Activated CD8-positive, alpha-beta T cell treated with anti-CD3 and anti-CD28 coated beads, Interleukin-2, amount 10 ng/mL, durations not matched to agents 7 days and 5 days (primary cell): ENCODE measurements at places on chromosomes 2 and 18. TPM values are rescaled to one million over a fixed set of nuclear protein-coding genes. Genes with fewer than 3 reads are reported as not detected.
A peak's percentile ranks its signal among the peaks of the same experiment; 100 is the strongest.

GRCh38 chr2:180647621-180648020 lies 332.8 kb upstream of the UBE2E3 start:
- H3K36me3 ChIP-seq, result no peaks in the 10 kb centered on the region
- DNase-seq, result no peak
- no peaks in the 10 kb centered on the region for H3K4me1 ChIP-seq

DNA sequence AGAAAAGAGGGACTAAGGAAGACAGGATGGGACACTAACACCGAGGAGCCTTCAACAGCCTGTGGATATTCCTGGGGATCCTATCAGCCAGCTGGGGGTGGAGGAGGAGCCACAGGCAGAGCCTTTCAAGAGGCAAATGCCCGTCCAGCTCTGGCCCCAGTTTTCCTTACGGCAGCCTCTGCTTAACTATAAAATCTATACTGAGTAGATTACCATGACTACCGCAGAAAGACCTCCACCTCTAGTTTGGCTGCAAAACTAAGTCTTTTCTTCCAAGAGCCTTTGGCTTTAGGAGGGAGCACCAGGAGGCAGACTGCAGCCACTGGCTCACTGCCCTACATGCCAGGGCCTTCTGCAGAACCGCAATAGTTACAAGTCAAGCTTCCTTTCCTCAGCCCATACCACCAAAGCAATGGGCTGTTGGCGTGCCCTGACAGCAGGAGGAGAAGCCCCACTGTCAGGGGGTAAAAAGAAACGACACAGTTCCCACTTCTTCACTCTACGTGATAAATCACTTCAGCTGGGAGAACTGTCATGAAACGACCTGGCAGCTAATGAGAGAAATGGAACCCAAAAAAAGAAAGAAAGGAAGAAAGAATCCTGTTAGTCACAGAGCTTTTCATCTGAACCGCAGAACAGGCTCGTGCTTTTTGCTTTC lies 25.1 kb upstream of the CREB1 start:
- H3K36me3 ChIP-seq, result no peaks in the 10 kb centered on the region
- DNase-seq, result no peak
- no peaks in the 10 kb centered on the region for H3K27me3 ChIP-seq
- H3K27ac ChIP-seq, result no peak overlapping the region

- H3K4me1 ChIP-seq, result peaks cover 21% of the 10 kb centered on the region
- peaks cover 56% of the 10 kb centered on the region for H3K36me3 ChIP-seq
- DNase-seq, result no peak
Observed at GRCh38 chr2:101843048-101843447, 145.5 kb downstream of the MAP4K4 start.

DNA sequence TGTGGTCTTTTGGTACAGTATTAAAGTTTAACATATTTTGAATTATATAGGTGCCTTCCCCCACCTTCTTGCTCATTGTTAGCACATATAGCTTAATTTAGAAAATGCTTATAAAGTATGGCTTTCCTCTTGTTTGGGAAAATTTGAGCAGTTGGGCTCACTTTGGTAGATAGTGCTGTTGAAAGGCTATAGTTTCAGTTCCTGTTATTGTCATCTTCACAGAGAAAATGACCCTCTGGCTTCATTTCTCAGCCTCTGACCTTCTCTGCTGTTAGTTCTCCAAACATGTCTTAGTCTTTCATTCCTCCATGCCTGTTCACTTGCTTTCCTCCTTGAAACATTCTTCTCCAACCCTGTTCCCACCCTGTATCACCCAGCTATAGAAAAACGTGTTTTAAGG lies 200.6 kb downstream of the WDR7 start:
- DNase-seq, result no peak
- no peak overlapping the region for H3K4me3 ChIP-seq
- H3K36me3 ChIP-seq, result peaks cover 11% of the 10 kb centered on the region
- H3K27me3 ChIP-seq, result no peaks in the 10 kb centered on the region
- H3K27ac ChIP-seq, result no peak overlapping the region
- no peaks in the 10 kb centered on the region for H3K4me1 ChIP-seq

DNA sequence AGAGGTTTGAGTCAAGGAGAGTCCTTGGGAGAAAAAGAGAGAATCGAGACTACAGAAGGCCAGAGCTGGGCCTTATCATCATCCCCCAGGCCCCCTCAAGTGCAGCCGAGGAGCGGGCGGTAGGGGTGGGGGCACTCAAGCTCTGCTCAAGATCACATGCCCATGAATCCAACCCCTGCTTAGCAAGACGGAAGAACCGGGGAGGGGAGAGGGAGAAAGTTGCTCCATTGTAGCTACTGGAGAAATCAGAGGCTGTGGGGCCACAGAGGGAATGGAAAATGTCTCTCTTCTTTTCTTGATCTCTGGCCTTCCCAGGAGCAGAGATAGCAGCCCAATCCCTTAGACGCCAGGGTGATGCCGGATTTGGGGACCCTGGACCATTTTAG lies 14.6 kb downstream of the SLC4A3 start:
- H3K27me3 ChIP-seq, result peaks cover 6% of the 10 kb centered on the region
- H3K4me3 ChIP-seq, result no peak overlapping the region
- peaks cover 16% of the 10 kb centered on the region for H3K4me1 ChIP-seq
- no peak for DNase-seq
- H3K27ac ChIP-seq, result no peak overlapping the region

DNA sequence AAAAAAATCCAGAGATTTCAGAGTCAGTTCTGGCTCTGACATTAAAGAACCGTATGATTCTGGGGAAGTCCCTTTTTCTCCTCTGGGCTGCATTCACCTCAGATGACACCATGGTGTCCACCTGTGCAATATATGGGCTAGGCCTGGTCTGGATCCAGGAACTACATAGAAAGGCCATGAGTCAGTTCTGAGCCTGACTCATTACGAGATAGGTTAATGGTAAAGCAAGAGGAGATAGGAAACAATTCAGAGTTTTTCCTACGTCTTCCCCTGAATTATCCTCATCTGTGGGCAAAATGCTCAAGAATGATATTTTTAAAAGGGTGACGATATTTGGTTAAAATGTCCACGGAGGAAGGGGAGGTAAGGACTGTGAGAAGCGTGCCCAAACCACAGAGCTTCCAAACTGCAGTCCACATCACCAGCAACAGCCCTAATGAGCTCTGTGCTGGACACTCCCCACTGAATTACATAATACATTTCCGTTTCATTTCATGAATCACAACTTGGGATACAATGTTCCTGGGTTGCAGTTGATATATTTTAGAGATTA lies 180.1 kb upstream of the OSR1 start:
- no peak for DNase-seq
- H3K27me3 ChIP-seq, result peaks cover 2% of the 10 kb centered on the region
- no peaks in the 10 kb centered on the region for H3K36me3 ChIP-seq
- H3K4me1 ChIP-seq, result no peaks in the 10 kb centered on the region
- H3K27ac ChIP-seq, result no peak overlapping the region

GRCh38 chr18:27564066-27564465 lies 379.0 kb upstream of the CHST9 start:
- no peak for DNase-seq
- H3K27ac ChIP-seq, result no peak overlapping the region
- H3K4me1 ChIP-seq, result no peaks in the 10 kb centered on the region
- H3K36me3 ChIP-seq, result no peaks in the 10 kb centered on the region
- H3K4me3 ChIP-seq, result no peak overlapping the region

DNA sequence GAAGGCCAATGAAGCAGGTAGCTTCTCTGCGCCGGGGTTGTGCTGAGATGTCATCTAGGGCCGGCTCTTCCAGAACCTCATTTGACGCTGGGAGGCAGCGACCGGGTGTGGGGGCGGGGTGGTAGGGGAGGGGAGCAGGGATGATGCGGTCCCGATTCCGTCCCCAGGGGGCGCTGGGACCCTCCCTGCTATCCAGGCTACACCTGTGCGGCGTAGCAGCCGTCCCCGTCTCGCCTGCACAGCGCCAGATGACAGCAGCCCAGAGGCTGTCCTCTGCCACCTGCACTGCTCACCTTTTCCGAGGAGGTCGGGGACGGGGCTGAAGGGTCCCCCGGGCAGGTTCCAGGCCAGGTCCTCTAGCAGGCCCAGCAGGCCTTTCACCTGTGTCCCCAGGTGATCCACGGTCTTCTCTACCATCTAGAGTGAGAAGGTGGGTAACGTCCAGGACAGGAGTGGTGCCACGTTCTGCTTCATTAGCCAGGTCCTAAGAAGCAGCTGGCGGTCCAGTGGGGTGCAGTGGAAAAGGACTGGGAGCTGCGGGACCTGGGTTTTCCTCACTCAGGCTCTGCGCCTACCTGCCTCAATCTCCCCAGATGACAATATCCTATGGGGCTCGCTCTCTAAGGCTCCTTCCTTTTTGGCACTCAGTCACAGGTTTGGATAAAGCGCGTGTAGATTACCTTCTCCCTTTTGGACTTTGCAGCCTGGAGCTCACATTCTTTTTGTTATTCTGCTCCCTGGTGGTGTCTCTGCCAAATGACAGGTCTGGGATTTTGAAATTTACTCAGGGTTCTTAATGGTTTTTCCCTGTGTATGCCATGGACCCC lies 56.0 kb upstream of the RAB6C start:
- H3K27me3 ChIP-seq, result peaks cover 13% of the 10 kb centered on the region
- no peak overlapping the region for H3K4me3 ChIP-seq
- DNase-seq, result peak; percentile 23
- no peak overlapping the region for H3K27ac ChIP-seq
- H3K4me1 ChIP-seq, result peaks cover 2% of the 10 kb centered on the region
- H3K36me3 ChIP-seq, result peaks cover 2% of the 10 kb centered on the region

DNA sequence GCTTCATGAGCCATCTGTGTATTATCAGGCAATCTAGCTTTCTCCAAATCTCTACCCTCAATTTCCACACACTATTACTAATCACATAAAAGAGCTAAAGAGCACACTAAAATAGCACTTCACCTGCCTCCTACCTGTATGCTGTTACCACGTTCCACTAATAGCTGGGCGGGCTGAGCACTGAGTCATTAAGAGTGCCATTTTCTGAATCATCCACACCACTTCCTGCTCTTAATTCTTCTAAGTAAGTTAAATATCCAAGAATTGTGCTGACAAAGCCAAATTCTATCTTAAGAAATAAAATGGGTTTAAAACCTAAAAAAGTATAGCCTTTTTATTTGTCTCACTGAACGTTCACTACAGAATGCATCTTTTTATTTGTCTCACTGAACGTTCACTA lies 35.7 kb downstream of the NOL10 start:
- H3K36me3 ChIP-seq, result peaks cover 63% of the 10 kb centered on the region
- H3K4me3 ChIP-seq, result no peak overlapping the region
- H3K4me1 ChIP-seq, result peaks cover 48% of the 10 kb centered on the region

GRCh38 chr2:68915393-68915792 lies 37.3 kb downstream of the GKN2 start:
- no peak overlapping the region for H3K27ac ChIP-seq
- peaks cover 8% of the 10 kb centered on the region for H3K4me1 ChIP-seq

DNA sequence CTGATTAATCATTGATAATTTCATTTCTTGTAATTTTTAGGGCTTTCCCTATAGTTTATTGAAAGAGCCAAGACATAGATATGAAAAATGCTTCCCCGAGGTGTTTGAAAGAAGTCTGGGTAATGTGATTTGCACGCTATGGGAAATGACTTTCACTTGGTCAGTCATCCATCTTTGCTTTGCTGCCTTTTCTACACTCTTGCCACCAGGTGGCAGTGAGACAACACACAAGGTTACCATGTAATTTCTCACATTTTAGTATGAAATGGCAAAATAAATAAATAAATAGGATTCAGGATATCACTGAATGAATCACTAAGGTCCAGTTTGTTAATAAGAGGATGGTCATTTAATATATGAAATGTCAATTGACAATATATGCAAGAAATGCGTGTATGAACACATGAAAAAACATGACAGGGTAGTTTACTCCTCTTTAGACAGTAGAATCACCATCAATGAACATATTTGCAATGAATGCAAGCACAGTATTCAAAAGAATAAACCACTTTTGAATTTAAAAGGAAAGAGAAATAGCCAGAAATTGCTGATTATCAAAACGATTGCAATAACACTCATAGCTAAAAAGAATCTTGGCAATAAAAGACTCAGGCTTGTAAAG lies 52.2 kb upstream of the KCNH7 start:
- H3K27ac ChIP-seq, result no peak overlapping the region
- H3K36me3 ChIP-seq, result no peaks in the 10 kb centered on the region
- H3K4me3 ChIP-seq, result no peak overlapping the region

DNA sequence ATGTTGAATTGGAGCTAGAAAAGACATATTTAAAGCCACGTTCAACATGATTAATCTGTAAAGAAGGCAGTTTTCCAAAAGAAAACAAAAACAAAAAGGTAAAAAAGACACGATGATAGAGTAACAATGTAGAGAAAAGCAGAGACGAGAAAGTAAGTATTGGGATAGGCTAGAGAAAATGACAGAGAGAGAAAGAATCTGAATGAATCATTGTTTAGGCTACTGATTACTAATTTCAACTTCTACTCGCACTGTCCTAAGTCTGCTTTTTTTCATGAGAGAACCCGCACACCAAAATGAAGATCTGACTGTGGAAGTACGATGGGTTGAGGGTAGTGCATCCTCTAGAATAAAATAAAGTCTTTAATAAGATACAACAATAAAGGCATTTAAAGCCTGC lies 1599.2 kb upstream of the TMEFF2 start:
- H3K27ac ChIP-seq, result no peak overlapping the region
- H3K4me3 ChIP-seq, result no peak overlapping the region
- H3K4me1 ChIP-seq, result no peaks in the 10 kb centered on the region
- DNase-seq, result no peak
- no peaks in the 10 kb centered on the region for H3K27me3 ChIP-seq
- no peaks in the 10 kb centered on the region for H3K36me3 ChIP-seq

DNA sequence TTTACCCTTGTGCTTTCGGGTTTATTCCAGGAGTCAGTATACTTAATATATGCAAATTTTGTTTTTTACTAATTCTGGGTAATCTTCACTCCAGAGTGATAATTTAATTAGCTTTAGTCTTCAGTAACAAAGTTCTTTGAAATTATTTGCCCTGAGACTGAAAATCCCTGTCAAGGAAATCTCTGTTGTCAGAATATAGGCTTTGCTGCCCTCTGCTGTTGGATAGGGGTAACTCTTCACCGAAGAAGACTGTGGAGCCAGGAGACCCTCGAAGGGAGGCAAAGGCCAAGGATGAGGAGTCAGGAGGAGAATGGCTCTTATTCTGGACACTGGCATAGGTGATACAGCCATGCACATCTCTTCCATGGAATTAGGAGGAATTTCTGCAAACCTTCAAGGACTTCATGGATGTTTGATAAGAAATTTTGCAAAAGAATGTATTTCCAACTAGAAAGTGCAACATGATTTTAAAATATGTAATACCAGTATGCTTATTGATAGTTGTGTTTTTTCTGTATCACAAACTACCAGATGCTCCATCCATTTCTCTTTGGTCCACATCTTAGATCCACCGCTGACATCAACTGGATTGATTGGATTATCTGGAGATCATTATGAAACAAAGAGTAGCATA lies 182.3 kb downstream of the RDH14 start:
- no peaks in the 10 kb centered on the region for H3K4me1 ChIP-seq
- H3K27me3 ChIP-seq, result peaks cover 6% of the 10 kb centered on the region
- H3K4me3 ChIP-seq, result no peak overlapping the region
- H3K27ac ChIP-seq, result no peak overlapping the region
- H3K36me3 ChIP-seq, result no peaks in the 10 kb centered on the region

The COPS8 gene
- 42.2 TPM for total RNA-seq

The ZNF385B gene
- total RNA-seq, result not detected

The KCNK3 gene
- not detected for total RNA-seq

The CLHC1 gene
- 8.5 TPM for total RNA-seq

The METTL4 gene
- total RNA-seq, result 22.2 TPM

The CLASP1 gene
- total RNA-seq, result 65.2 TPM

The GALNT14 gene
- not detected for total RNA-seq

The FSHR gene
- not detected for total RNA-seq

The CHRND gene
- total RNA-seq, result not detected

The SPATA3 gene
- 0.29 TPM for total RNA-seq
